ENCODE measurements at places on chromosomes 7 and 10. TPM values are rescaled to one million over a fixed set of nuclear protein-coding genes. Genes with fewer than 3 reads are reported as not detected.

The UNCX gene
- total RNA-seq = not detected

GRCh38 chr10:4981722-4982471, 18.7 kb downstream of the AKR1C1 start:
- DNase-seq = no peak

- DNase-seq = no peak
Observed at GRCh38 chr10:127797339-127797738, 60.4 kb downstream of the FOXI2 start.

The PAX4 gene
- not detected for total RNA-seq

The FGL2 gene
- total RNA-seq = 7.8 TPM

GRCh38 chr7:106239406-106239805, 45.4 kb downstream of the NAMPT start:
- DNase-seq = no peak

- no peak for DNase-seq
Observed at GRCh38 chr7:18798088-18798906, 302.7 kb downstream of the HDAC9 start.

All from heart left ventricle (tissue), 16 donors.